Cortex of kidney (tissue), 1 donor: ENCODE measurements at places on chromosomes 5 and 9.

DNA sequence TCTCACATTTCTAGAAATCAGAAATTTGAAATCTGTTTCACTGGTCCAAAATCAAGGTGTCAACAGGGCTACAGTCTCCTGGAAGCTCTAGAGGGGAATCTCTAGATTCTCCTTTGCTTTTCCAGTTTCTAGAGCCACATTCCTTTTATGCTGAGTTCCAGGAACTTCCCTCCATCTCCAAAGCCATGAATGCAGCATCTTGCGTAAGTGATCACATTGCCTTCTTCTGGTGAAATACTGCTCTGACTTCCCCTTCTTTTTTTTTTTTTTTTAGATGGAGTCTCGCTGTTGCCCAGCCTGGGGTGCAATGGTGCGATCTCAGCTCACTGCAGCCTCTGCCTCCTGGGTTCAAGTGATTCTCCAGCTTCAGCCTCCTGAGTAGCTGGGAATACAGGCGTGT, 23.8 kb downstream of the GDA start:
- no peak for DNase-seq

GRCh38 chr9:93223260-93224180, 39.6 kb downstream of the WNK2 start:
- DNase-seq = no peak

GRCh38 chr9:132776268-132776667, 101.8 kb downstream of the AK8 start:
- no peak for DNase-seq

GRCh38 chr9:17648516-17648915, 69.7 kb downstream of the SH3GL2 start:
- no peak for DNase-seq

GRCh38 chr9:112166176-112167140, 8.6 kb downstream of the SUSD1 start:
- no peak for DNase-seq

- DNase-seq = no peak
Measured at GRCh38 chr9:98568909-98569469, 139.7 kb downstream of the GABBR2 start.

GRCh38 chr5:125061726-125062125, 315.3 kb upstream of the ZNF608 start:
- DNase-seq = no peak

- no peak for DNase-seq
Measured at GRCh38 chr5:169652057-169652456, 15.0 kb downstream of the DOCK2 start.

DNA sequence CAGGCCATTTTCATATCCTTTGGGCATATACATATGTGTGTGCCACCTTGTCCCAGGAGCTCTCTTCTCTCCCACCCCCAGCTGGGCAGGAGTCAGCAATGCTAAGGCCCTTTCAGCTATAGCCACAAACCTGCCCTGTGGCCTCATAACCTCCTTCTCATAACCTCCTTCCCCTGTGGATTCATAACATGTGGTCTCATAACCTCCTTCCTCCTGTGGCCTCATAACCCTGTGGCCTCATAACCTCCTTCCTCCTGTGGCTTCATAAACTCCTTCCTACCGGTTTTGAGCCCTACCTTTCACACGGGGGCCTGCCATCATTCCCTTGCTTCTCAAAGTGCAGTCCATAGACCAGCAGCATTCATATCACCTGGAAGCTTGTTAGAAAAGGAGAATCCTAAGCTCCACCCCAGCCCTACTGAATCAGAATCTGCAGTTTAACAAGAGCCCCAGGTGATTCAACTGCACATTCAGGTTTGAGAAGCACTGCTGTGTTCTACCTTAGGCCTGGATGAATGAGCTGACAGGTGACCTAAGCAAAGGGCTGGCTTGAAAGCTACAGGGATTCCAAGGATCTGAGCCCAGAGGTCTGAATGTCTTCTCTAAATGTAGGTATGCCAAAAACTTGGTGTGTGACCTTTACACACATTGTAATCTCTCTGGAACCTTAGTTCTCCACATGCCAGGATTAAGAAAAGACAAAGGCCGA, 41.9 kb upstream of the PLPP6 start:
- no peak for DNase-seq

DNA sequence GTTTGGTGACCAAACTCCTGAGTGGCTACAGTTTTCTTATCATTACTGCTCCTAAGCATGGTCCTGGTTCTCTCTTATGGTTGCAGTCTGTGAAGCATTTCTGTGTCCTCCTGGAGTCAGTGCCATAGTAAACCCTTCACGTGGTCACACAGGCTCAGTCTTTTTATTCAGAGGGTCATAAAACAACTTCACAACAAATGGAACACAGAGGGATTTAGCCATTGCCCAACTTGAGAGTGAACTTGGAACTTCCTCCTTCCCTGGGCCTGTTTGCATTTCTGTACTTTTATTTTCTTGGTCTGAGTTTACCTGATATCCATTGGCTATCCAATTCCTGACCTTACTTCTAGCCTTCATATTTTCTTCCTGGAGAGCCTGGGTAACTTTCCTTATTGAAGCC, 144.9 kb downstream of the CCDC192 start:
- no peak for DNase-seq

DNA sequence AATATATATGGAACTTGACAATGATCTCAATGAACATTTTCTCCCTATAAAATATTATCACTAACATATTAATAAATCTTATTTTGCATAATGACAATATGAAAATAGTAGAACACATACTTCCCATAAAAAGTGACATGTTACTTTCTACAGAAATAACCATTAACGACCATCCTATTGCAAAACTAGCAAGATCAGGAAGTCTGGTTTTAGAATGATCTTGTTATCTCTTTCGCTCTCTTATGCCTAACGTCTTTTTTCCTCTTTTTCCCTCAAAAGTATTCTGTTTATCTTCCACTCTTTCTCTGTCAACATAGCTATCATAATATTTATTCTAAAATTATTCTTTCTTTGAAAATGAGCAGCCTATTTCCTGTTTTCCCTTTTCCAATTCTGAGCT, 21.6 kb upstream of the C5orf46 start:
- no peak for DNase-seq

GRCh38 chr9:21558079-21558478, 76.0 kb upstream of the IFNE start:
- DNase-seq = no peak

- DNase-seq = no peak
Measured at GRCh38 chr5:6504677-6505415, 56.2 kb downstream of the UBE2QL1 start.

DNA sequence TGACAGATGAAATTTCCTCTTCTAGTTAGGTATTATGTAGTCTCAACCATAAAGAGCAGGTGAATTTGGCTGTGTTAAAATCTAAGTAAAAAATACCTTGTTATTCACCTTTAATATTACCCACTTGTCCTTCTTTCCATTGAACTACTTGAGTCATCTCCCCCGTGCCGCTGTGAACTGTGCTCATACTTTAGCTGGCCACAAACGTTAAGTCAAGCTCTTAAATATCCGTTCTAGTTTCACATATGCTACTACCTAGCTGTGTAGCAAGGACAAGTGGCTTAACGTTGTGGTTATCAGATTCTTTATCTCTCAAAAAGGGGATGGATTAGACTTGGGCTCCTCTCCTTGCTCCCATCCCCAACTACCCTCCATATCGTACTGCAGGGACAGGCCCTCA, 110.4 kb downstream of the EFNA5 start:
- DNase-seq = no peak

GRCh38 chr5:80059354-80059980, 24.3 kb downstream of the THBS4 start:
- no peak for DNase-seq

DNA sequence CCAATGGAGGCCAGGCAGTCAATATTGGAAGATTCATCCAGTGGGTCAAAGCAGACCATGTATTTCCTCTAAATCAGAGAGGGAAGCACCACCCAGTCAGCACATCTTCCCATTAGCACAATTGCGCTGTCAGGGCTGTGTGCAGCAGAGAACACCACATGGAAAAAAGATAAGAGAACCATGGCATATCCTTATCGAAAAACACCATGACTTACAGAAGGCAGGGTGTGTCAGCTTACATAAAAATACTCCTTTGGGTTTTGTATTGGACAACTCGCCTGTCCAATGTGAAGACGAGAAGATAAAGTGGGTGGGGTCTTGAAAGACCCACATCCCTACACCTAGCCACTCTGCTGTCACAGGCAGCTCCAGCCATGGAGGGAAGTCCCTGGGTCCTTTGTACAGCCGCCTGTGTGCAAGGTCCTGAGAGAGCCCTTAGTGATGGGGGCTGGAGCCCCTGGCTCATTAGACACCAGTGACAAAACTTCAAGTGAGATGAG, 71.9 kb upstream of the SPATA31E1 start:
- no peak for DNase-seq

DNA sequence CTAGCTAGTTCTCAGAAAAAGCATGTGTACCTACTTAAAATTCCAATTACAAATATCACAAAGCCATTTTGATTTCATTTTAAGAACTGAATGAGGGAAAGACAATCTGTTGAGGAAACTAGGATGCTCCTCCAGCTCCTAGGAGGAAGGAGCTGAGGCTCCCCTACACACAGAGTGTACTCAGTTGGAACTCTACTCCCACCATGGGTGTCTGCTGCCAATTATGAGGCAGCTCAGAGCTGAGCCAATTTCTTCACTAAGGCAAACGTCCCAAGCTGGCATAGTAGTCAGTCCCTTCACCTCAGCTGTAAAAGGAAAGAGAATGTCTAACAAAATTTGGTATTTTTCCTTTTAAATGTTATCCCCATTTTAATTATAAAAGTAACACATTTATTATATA, 300.0 kb upstream of the TRPC7 start:
- no peak for DNase-seq

GRCh38 chr5:39262981-39263380, 43.6 kb upstream of the FYB1 start:
- DNase-seq = no peak

GRCh38 chr9:78397454-78397853, 100.5 kb downstream of the PSAT1 start:
- DNase-seq = no peak

DNA sequence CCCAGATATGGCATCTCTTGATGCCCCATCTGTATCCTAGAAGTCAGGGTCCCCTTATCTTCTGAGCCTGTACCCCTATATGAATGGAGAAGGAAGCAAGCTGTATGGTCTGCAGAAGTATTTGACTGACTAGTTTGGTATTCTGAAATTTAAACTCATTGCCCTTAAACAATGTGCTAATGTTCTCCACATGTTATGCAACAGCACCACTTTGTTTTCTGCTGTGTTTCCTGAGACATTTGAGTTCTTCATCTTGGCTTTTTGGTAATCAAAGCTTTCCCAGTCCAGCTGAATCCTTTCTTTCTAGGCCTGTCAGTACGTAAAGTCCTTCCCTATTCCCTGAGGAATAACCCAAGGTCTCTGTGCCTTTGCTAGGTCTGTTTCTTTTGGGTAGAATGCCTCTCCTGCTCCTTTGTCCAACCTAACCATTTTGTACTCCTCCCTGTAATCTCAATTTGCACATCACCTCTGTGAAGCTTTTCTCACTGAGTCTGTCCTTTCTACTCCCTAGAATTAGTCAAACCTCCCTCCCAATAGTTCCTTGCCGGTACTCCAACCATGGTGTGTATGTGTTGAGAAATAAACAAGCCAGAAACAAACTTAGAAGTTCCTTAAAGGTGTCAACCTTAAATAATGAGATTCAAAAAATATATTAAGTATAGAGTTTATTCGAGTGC, 72.1 kb upstream of the HSPB3 start:
- no peak for DNase-seq

DNA sequence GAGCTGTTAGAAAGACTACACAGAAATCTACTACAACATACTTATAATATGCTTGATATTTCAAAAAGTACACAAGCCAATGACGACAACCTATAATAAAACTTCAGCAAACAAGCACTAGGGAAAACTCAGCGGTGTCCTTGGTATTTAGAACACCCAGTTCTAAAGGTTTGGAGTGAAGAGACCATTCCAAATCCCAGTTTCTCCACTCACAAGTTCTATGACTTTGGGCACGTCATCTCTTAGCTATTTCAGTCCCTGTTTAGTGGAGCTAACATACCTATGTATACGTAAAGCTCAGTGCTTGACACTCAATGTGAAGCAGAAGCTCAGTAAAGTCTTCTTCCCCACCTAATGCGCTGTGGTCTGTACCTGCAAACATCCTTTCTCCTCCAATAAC, 52.8 kb downstream of the MLLT3 start:
- DNase-seq = no peak

GRCh38 chr9:94861589-94862272, 135.2 kb downstream of the AOPEP start:
- DNase-seq = no peak

GRCh38 chr5:115683081-115683480, 57.2 kb upstream of the TMED7 start:
- DNase-seq = no peak

- DNase-seq = no peak
Measured at GRCh38 chr5:178563621-178564020, 26.6 kb downstream of the COL23A1 start.

DNA sequence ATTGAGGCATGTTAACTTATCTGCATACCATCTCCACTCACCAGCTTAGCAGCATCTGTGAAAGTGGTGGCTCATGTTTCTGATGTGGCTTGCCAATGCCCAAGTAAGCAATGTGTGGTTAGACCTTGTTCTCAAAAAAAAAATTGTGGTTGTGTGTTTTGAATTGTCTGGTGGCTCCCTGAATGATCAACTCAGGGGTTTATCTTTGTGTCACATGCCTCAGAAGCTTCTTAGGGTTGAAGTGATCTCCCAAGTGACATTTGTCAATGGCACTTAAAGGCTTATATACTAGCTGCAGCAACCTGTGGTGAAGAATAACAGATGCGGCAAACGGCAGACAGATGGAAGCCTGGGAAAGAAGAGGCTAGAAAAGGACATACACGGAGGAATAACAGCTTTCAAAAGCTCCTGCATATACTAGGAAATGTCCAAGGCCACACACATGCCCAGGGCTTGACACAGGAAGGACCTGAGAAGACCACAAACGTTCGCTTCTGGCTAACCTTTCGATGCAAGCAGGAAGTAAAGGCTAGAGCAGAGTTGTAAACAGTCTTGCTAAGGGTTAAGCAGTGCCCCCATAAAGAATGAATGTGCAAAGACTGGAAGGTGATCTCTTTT, 42.2 kb upstream of the FSD1L start:
- no peak for DNase-seq

- no peak for DNase-seq
Measured at GRCh38 chr9:5767968-5768932, 64.7 kb downstream of the ERMP1 start.

DNA sequence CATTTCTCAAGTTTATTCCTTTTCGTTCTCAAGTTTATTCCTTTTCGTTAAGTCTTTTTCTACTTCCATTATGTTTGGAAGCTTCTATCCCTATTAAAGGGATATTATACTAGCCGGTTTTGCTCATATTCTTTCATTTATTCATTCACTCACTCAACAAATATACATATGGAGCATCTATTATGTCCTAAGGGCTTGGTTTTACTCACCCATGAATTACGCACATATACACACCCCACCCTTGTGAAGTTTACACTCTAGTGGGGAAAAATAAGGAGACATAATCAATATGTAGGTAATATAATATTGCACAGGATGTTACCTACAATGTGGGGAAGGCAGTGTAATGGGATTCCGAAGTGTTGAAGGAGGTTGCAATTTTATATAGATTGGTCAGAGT, 90.5 kb downstream of the ACTL7B start:
- DNase-seq = no peak
